ENCODE measurements at places on chromosomes 5 and 9.
A peak's percentile ranks its signal among the peaks of the same experiment; 100 is the strongest.

- no peak for DNase-seq
These were observed 7.8 kb upstream of the MVB12B start for GRCh38 chr9:126318858-126319257.

DNA sequence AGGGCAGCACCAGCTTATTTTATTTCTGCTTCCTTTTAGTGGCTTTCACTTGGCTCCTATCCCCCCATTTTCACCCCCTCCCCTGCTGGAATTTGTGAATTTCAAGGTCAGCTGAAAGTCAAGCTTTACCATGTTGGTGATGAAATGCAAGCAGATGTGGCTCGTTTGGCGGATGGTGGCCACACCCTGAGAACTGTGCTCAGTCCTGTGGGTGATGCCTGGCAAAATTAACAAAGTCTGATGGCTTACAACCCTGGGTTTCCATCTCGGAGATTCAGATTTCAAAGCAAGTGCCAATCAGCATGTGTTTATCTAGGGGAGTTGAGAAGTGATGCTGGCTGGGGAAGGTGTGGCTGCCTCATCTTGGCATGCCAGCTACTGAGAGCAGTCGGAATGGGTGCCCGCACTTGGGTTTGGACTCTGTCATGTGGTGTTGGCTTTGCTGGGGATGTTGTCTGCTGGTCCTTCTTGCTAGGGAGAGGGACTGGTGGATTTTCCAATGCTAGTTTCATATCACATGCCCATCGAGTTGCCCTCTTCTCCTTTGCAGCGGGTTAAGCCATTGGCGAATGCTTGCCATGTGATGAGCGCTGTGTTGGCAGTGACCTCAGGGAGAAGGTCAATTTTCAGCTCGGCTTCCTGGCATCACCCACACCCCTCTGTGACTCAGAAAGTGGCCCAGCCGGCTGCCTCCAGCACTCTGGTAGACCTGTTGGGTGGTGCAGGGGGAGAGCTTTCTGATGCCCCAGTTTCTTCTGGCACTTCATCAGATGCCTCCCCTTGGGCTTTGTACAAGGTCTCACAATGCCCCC is 77.0 kb upstream of the PITX1 start:
- DNase-seq, result no peak

- no peak for DNase-seq
These were observed 423.6 kb downstream of the IRX1 start for GRCh38 chr5:4019009-4019769.

DNA sequence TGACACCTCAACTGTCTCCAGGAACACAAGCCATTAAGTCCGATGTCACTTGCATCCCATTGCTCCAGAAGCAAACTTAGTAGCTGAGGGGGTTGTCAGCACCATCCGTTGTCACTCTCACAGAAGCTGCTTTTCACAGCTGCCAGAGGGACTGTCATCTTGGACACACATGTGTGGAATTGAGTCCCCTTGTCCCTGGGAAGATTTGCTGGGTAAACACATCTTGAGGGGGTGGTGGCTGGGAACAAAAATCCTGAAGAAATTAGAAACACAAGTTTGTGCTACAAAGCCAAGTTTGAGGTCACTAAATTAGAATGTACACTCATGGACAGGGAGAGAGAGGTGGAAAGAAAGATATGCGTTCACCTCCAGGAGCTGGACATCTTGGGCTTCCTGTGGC is 55.2 kb upstream of the ADRA1B start:
- no peak for DNase-seq

DNA sequence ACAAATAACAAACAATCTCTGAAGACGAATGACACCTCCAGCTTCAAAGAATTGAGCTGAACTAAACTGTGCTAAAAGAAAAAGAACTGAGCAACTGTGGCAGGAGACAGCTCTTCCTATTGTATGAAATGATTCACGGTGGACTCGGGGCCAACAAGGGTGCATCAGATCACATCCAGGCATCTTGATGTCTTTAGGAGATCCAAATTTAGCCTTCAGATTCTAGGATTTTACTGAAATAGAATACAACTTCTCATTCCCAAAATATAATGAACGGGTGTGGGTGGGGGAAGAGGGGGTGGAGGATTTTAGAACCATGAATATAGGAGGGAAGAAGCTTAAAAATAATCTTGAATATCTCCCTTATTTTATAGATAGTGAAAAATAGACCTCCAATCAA is 631.8 kb downstream of the ELAVL2 start:
- DNase-seq, result peak; percentile 48

GRCh38 chr9:136004712-136005111 is 43.5 kb upstream of the UBAC1 start:
- no peak for DNase-seq

DNA sequence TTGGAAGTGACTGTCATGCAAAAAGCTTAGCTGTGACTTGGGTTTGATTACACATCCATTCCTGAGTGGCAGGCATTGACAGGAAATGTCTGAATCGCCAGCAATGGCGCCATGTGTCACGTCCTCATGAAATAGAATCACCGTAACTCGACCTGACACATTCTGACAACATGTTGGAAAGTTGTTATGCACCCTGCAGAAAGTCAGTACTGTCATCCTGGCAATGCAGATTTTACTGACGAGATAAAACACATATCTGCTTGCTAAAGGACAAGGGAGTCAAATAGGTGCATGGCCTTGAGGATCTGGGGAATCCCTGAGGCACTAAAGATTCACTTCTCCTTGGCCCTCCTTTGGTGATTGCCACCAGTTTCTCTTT is 344.2 kb downstream of the SPATA31D1 start:
- no peak for DNase-seq

GRCh38 chr5:42929871-42930270 is 110.2 kb downstream of the ANXA2R start:
- DNase-seq, result no peak

DNA sequence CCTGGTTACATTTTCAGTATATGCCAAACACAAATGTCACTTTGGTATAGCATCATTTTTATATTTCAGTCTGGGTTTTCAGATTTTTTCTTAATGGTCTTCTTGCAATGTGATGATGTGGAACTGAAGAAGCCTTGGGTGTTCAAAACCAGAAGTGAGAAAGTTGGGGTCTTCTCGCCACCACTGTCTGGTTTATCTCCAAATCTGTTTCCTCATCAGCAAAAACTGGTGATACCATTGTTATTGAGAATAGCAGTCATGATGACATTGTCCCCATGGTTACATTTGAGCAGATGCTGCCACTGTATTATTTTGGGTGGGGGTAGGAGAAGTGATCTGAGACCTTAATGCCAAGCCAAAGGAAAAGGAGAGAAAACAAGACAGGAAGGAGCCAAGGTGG is 85.9 kb upstream of the MAP3K1 start:
- no peak for DNase-seq

DNA sequence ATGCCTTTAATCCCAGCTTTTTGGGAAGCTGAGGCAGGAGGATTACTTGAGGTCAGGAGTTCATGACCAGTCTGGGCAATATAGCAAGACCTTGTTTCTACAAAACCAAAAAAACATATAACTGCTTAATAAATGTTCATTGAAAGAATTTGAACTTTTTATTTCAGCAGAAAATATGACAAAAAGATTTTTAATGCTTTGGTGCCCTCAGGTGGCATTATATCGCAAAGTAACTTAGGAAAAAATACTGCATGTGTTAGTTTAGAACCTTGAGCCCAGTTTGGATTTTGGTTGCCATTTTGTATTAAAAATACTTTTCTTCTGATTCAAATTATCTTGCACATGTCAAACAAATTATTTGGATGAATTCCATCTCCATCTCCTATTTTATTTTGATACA is 103.2 kb downstream of the GPBP1 start:
- no peak for DNase-seq

Measured in putamen (tissue), 1 donor.